GM19239 (cell line): ENCODE measurements at places on chromosomes 2 and 18.

DNA sequence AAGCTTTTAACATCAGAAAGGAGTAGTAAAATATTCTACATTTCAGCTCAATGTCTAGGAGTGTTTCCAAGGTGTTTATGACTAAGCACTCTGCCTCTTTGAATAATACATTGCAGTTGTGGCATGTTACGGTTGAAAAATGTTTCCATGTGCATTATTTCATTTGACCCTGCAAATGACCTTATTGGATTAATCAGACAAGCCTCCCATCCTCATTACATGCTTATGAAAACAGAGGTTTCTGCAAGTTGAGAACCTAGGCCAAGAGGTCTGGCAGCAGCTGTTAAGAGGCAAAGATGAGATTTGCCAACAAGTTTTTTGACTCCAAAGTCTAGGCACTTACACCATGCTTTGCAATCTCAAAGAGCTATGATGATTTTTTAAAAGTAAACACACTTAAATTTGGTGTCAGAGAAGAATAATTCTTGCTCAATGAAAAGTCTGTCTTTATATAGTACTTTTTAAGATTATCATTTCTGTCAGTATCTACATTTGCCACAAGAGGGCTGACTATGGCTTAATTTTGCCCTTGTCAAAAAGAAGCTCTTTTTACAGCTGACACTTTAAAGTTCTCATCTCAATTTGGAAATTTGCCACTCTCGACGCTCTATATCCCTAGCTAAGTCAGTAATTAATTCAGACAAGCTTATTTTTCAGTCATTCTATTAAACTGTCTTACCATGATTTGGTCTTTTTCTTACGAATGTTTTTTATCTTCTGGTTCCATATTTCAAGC, 260.6 kb downstream of the PAX3 start:
- DNase-seq: no peak

- DNase-seq: no peak
Observed at GRCh38 chr18:23828426-23828825, 139.2 kb downstream of the LAMA3 start.

DNA sequence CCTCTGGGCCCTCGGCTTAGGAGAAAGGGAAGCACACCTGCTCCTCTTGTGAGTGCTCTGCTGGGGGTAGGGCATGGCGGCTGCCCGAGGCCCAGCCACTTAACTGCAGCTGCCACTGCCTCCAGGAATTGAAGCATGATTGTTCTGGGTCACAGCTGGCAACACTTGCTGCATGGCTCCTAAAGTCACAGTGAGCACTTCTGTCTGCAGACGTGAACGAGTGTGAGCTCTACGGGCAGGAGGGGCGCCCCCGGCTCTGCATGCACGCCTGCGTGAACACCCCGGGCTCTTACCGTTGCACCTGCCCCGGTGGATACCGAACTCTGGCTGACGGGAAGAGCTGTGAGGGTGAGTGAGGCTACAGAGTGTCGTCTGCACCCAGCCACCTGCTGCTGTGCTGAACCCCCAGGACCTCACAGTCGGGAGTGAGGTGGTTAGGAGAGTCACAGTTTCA, 44.4 kb downstream of the FBLN7 start:
- DNase-seq: no peak

DNA sequence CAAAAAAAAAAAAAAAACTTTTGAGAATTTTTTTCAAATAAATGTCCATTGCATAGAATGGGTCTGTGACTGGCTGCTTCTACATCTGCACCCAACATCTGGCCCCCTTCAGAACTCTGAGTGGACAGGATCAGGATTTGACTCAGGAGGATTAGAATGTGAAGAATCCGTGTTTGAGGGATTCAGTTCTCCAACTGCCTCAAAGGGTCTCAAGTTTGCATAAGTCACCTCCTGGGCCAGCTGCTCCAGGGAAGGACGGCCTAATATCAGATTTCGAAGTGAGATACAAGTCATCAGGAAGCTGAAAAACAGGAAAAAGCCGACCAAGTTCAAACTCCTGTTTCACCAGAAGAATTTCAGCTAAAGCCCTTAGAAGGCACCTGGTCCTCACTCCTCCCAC, 10.9 kb downstream of the MAT2A start:
- no peak for DNase-seq
